ENCODE measurements at places on chromosomes 5 and 9.

GRCh38 chr5:33721491-33722200 is 170.1 kb downstream of the ADAMTS12 start:
- no peak for DNase-seq

GRCh38 chr5:4580772-4581171 is 559.4 kb upstream of the ADAMTS16 start:
- no peak for DNase-seq

DNA sequence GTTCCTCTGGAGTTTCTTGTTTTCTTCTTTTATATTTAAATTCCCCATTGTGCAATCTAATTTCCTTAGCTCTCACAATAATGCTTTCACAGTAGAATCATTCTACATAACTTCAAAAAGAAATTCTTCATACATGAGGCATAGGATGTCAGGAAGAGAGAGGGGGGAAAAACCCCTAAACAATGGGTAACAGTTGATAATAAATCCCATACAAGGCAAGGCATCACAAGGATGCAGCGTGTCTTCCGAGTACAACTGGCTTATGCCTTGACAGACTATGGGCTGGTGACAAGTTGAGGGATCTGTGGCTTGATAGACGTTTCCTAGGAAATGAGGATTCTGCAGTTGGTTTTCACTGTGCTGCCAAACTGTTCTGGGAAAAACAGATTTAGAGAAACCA is 247.4 kb downstream of the ARL15 start:
- DNase-seq: no peak

GRCh38 chr5:96474073-96474472 is 41.0 kb upstream of the PCSK1 start:
- no peak for DNase-seq

DNA sequence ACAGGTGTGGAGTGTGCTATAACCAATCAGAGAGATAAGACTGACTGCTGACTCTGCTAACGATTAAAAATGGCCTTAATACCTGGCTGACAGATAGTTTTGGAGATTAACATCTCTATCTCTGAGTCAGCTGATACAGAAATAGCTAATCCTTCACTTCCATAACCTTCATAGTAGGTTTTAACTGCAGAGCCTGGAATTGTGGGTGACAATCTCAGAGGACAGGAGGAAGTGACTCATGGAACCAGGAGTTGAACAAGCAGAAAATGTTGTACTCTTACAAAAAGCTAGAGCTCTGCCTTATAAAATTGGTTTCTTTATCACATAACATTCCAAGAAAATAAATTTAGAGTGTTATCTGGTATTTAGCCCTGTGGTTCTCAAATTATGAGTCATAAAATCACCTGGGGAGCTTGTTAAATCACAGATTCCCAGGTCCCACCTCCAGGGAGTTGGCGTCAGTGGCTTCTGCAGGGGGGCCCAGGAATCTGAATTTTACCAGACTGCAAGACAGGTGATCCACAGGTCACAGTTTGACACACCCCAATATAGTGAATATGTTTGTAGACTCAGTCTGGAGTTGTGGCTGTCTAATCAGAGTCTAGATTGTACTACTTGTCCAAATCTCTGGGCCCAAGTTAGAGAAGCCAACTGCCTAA is 44.4 kb upstream of the AFAP1L1 start:
- no peak for DNase-seq

DNA sequence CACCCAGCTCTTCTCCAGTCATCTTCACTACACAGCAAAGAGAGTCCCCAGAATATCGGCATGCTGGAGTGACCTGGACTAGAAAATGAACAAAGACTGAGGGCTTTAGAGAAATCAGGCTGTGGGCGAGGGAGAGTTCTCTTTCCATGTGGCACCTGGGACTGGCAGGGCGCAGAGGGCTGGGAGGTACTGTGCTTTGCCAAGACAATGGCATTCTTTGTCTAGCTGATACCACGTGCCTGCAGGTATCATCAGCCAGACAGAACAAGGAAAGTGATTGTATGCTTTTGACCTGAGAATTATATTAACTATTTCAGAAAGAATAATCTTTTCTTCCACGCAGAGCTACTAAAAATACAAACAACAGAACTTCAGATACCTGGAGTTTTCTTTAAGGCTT is 30.5 kb downstream of the DDX31 start:
- no peak for DNase-seq

DNA sequence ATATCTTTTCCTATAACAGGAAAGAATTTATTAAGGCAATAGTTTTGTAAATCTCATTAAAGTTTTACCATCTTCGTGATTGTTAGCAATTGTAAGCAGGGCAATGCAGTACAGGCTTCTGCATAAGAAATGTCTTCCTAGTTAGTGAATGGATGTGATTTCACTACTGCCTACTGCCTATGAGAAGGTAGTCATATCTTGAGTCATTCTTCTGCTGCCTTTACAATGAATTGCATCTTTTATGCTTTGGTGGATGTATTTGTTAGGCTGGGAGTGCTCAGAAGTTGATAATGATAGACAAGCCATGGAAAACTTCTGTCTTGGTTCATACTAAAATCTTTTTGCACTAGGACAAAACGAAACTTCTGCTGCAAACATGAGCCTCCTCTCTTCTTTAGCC is 128.0 kb downstream of the ADAMTSL1 start:
- no peak for DNase-seq

DNA sequence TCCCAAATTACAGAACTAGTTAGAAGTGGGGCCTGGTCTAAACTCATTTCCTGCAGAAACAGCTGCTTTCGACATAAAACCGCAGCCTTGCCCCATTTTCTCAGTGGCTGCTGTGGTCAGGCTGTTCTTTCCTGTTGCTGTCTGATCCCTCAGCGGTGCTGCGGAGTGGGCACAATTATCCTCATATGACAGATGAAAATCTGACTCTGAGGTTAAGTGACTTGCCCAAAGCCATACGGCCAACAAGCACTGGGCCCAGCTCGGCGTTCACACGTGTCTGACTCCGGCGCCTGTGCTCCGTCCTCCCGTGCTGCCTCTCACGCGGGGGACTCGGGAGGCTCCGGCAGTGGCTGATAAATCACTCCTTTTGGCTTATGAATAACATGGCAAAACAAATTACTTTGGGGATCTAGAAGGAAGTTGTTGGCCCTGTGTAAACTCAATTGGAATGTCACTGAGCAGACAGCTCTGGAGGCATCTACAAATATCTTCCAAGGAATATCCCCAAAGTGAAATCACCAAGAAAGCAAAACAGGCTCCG is 142.6 kb upstream of the LMX1B start:
- DNase-seq: peak; percentile 94

- no peak for DNase-seq
Measured at GRCh38 chr5:39427229-39427628, 2.4 kb upstream of the DAB2 start.

DNA sequence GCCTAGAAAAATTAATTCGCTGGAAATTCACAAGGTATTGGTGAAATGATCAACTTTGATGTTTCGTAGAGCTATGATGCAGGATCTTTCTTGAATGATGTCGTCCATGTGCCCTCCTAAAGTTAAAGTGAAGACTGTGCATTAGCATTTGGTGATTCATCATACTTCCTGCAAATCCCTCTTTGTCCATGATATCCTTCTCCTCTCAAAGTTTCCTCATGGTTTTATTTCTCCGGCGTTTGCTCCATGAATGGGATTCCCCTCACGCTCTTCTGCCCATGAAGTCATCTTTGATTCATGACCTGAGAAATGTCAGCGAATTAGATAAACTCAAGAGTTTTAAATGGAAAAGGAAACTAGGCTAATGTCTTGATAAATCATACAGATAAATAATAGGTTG is 372.7 kb downstream of the PSAT1 start:
- DNase-seq: no peak

DNA sequence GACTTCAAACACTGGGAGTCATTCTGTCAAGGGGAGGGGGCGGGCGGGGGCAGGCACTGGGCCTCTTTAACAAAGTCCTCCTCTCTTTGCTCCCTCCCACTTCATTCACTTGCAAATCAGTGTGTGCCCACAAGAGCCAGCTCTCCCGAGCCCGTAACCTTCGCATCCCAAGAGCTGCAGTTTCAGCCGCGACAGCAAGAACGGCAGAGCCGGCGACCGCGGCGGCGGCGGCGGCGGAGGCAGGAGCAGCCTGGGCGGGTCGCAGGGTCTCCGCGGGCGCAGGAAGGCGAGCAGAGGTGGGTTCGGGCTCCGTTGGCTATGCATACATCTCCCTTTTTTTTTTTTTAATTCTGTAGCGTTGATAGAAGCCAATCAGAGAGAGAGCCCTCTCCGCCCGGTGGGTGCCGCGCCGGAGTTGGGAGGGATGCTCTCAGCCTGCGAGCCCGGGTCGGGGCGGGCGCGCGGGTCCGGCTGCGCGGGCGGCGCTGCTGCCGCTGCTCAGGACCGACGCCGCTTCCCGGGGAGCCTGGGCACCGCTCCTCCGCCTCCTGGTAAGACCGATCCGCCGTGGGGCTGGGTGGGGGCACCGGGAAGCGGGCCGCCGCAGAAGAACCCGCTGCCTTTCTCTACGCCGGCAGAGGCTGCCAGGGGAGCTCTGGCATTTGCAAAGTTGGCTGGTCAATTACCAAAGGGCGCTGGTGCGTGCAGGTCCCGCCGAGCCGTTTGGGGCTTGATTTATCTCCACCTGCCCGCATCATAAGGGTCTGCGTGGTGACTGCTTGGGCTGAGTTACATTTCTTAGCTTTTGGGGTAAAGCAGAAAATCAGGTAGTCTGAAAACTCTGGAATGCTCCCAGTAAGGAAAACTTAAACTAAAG is at the start of gene CDH6:
CDH6 (plus strand) TSS at position 96 of the 877 bp plus-strand sequence. CDS start 73,788 bp downstream, outside the sequence.
- no peak for DNase-seq

GRCh38 chr5:160097991-160098390 is 21.3 kb downstream of the PWWP2A start:
- no peak for DNase-seq

- DNase-seq: no peak
Measured at GRCh38 chr5:91058575-91058974, 324.5 kb downstream of the ARRDC3 start.

GRCh38 chr5:80348171-80348570 is 28.4 kb downstream of the SPZ1 start:
- no peak for DNase-seq

- DNase-seq: no peak
Measured at GRCh38 chr9:100066539-100066938, 32.3 kb downstream of the ERP44 start.

- DNase-seq: no peak
Measured at GRCh38 chr9:136776947-136777346, 12.6 kb upstream of the LCN15 start.

GRCh38 chr9:119736491-119737454 is 367.5 kb upstream of the BRINP1 start:
- DNase-seq: no peak

- DNase-seq: no peak
Measured at GRCh38 chr5:162806195-162806594, 631.2 kb upstream of the CCNG1 start.

DNA sequence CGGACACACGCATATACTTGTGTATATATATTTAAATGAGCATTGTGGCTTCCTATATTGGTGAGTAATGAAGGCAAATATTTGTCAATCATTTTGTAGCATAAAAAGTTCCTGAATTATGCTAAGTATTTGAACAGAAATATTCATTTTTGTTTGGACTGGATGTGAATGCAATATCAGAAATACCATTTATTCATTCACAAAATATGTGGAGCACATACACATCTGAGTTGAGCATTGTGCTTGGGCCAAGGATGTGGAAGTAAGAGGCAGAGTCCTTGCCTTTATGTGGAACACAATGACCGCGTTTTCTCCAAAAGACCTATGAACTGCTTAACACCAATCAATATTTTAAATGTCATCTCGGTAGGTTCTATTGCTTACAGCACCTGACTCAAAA is 1086.5 kb downstream of the NR2F1-AS1 start:
- DNase-seq: no peak

DNA sequence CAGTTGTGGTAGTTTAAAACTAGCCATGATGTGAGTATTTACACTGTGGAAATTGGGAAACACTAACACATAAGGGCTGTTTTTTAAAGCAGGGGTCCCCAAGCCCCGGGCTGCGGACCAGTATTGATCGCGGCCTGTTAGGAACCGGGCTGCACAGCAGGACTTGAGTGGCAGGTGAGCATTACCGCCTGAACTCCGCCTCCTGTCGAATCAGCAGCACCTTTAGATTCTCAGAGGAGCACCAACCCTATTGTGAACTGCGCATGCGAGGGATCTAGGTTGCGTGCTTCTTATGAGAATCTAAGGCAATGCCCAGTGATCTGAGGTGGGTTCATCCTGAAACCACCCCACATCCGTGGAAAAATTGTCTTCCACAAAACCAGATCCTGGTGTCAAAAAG is 127.8 kb downstream of the PCSK5 start:
- DNase-seq: no peak

GRCh38 chr5:140242890-140243585 is 59.9 kb downstream of the PFDN1 start:
- DNase-seq: no peak

- peak; percentile 57 for DNase-seq
Measured at GRCh38 chr5:139649082-139649991, 1.2 kb downstream of the CXXC5 start.

DNA sequence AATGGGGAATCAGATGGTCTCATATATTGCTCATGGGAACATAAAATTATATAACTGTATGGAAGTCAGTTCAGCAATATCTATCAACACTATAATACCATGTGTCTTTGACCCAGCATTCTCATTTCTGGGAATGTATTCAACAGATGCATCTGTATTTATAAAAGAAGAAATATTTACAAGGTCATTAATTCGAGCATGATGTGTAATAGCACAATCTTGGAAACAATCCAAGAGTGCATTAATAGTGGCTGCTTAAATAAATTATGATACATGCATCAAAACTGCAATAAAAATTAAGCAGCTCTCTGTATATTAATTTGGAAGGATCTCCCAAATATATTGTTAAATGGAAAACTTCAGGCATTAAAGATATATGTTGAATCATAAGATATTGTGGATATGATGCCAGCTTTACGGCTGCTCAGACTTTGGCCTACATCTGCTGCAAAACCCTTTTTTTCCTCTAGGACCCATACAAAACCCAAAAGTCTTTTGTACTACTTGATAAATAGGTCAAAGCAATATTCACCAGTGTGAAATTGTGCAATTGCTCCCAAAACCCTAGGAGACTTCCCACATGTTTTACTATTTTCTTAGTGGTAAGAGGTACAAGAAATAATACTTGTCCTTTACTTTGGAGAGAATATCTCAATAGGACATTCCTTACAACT is 45.3 kb upstream of the ISOC1 start:
- DNase-seq: no peak

GRCh38 chr5:77358255-77359205 is 133.6 kb downstream of the WDR41 start:
- no peak for DNase-seq

GRCh38 chr9:79189511-79189924 is 382.2 kb upstream of the TLE4 start:
- no peak for DNase-seq
